ENCODE measurements at places on chromosomes 6 and 20.

DNA sequence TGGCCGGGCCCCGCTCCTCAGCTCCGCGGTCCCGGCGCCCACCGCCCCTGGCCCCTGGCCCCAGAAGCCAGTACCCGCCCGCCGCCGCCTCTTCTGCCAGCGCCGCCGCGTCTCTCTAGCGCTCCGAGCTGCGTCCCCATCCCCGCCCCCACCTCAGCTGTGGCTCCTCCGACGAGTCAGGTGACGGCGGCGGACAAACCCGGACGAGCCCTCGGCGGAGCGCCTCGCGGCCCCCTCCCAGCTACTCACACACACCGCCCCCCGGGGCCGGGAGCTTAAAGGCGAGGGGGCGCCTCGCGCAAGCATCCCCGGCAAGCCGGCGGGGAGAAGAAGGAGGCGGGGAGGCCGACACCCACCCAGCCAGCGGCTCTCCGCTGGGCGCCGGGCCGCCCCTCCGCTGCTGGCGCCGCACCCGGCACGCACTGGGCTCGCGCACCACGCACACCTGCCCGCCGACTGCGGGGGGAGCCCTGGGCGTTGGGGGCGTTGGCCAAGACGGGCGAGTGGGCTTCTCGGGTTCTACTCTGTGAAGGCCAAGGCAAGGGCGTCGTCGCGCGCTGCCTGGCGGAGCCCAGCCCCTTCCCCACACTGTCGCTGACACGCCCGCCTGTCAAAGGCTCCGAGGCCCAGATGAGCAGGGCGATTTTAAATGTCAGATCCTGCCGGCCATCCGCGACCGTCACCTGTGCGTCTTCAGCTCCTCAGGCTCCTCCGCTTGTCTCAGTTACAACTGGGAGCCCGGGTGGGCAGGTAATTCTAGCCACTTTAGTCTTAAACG lies at the start of gene SNAP91:
SNAP91 (minus strand) TSS at position 132 of the 778 bp plus-strand sequence. CDS start 1,174 bp downstream, outside the sequence.
- DNase-seq, result no peak

- no peak for DNase-seq
Observed at GRCh38 chr6:81696524-81696923, 56.0 kb downstream of the TENT5A start.

- no peak for DNase-seq
Observed at GRCh38 chr6:24455061-24455460, 34.3 kb downstream of the GPLD1 start.

GRCh38 chr6:23316131-23316530 lies 746.8 kb downstream of the HDGFL1 start:
- DNase-seq, result no peak

DNA sequence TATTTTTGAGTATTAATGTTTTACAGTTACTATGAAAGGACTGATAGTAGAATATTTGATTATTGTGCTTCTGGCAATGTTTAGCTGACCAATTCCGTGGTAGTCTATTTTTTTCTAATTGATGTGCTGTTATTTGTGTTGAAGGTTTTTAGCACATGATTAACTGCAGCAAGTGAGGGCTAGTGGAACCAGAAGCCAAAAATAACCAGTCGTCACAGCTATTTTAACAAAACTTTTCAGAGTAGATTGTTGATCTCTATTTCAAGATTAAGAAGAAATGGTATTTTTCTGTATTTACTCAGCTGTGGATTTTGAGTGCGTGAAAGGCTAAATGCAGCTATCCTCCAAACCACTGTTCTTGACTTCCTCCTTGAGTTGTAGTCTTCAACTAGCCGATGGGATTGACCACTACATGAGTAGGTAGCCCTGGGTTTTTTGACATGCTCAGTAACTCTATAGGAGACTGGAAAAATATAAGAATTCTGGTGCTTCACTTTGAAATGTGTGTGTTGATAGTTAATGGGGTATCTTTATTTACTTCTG lies 258.0 kb downstream of the ZFAND3 start:
- DNase-seq, result no peak

GRCh38 chr6:36284359-36284758 lies 14.5 kb downstream of the PNPLA1 start:
- no peak for DNase-seq

DNA sequence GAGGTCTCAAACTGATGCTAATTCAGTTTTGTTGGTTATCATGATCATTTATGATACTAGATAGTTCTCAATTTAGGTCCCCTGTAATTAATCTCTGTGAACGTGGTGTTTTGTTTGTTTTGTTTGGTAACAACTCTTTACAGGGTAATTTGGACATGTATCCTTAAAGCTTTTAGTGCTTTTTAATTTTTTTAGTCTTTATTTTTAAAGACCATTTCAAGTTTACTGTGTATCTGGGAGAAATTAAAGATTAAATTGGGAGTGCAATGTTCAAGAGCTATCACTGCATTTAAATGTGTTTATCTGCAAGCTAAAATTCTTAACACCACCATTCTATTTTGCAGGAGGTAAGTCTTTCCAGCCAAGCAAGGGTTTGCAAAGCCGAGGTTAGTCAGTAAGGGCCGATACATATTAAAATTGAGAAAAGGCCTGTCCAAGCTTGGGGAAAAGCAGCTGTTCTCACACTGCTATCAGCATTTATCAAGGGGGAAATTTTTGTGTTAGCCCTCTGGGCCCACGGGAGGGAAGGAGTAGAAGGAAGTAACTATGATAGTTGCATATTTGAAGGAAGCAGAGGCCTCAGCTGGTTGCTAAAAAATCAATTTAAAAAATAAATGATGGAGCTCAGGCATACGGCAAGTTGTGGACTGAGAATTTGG lies 59.3 kb upstream of the ZNF217 start:
- no peak for DNase-seq

DNA sequence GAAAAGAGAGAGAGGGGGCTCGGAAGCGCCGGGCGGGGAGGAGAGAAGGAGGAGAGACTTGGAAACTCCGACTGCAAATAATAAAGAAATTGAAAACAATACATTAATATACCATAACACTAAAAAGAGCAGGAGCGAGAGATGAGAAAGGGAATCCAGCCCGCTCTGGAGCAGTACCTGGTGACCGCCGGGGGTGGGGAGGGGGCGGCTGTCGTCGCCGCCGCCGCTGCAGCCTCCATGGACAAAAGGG lies 338 bp downstream of the E2F3 start:
- DNase-seq, result no peak

GRCh38 chr6:111677249-111677990 lies 71.7 kb upstream of the TRAF3IP2 start:
- DNase-seq, result no peak

DNA sequence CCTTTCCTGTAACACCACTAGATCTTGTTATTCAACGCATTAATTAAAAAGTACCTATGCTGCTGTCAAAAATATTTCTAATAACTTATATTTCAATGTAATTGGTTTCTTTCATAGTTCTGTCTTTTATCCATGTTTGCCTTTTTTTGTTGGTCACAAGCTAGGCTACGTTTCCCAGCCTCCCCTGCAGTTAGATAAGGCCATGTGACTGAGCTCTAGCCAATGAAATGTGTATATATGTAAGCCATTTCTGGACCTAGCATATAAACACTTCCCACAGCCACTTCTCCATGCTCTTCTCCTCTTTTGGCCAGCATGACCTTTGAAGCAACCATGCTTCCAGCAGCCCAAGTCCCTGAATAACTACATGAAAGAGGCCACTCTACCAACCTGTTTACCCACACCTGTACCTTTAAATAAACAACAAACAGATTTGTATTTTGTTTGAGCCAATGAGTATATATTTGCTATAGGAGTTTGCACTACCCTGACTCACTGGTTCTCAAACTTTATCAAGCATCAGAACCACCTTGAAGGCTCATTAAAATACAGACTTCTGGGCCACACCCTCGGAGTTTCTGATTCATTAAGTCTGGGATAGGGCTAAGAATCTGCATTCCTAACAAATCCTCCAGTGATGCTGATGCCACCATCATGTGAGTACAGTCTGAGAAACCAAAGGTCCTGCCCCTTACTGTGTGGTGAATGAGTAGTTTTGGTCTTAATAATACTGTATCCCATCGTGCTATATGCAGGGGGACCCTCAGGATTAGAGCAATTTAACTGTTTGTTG lies 45.6 kb upstream of the BEND6 start:
- DNase-seq, result no peak

- DNase-seq, result no peak
Observed at GRCh38 chr20:49567421-49568277, at the start of gene PTGIS. PTGIS (minus strand) TSS chr20:49568137; CDS start chr20:49568116, 21 bp downstream.
